Left lobe of liver (tissue), 2 donors: ENCODE measurements at places on chromosomes 6 and 20. TPM values are rescaled to one million over a fixed set of nuclear protein-coding genes. Genes with fewer than 3 reads are reported as not detected.

Gene SMLR1
- 22.2 TPM for total RNA-seq

Gene WDR27
- total RNA-seq: 19.5 TPM

Gene PLA2G7
- total RNA-seq: 1.7 TPM

Gene CAP2
- total RNA-seq: 2.5 TPM

Gene CRISP2
- not detected for total RNA-seq

Gene CDH22
- total RNA-seq: 0.08 TPM

Gene IL17A
- total RNA-seq: not detected

Gene SAMD5
- total RNA-seq: 12.0 TPM

Gene GJA10
- total RNA-seq: not detected

Gene MDN1
- total RNA-seq: 35.1 TPM

Gene ELMO2
- total RNA-seq: 16.4 TPM

Gene SOX12
- total RNA-seq: 5.6 TPM

Gene SLC12A5
- not detected for total RNA-seq

Gene ZFP64
- 5.7 TPM for total RNA-seq

Gene RGS19
- 4.6 TPM for total RNA-seq

Gene PPT2
- total RNA-seq: 15.6 TPM

Gene OXT
- total RNA-seq: 8.4 TPM

Gene NRSN1
- total RNA-seq: not detected

Gene BICRAL
- 5.4 TPM for total RNA-seq

Gene BFSP1
- total RNA-seq: 0.10 TPM

Gene NEURL2
- total RNA-seq: 6.9 TPM

Gene FIG4
- 4.6 TPM for total RNA-seq

Gene SLC22A2
- total RNA-seq: not detected

Gene HMGCLL1
- 0.23 TPM for total RNA-seq

Gene ADAT2
- total RNA-seq: 4.6 TPM

Gene MMP24
- total RNA-seq: 0.43 TPM

Gene GPR63
- total RNA-seq: 0.05 TPM

Gene PRR18
- 2.0 TPM for total RNA-seq

Gene MAK
- total RNA-seq: not detected

Gene GJA1
- total RNA-seq: 2.1 TPM

Gene ZNF322
- total RNA-seq: 7.8 TPM

Gene FKBP5
- total RNA-seq: 156 TPM

Gene HLA-DRB5
- 2.1 TPM for total RNA-seq

Gene RHAG
- total RNA-seq: 0.38 TPM

Gene CDC5L
- total RNA-seq: 10.2 TPM

Gene C20orf202
- not detected for total RNA-seq

Gene RAET1E
- total RNA-seq: not detected

Gene MOG
- total RNA-seq: not detected

Gene PBOV1
- not detected for total RNA-seq

Gene CST2
- total RNA-seq: not detected

Gene DDX27
- total RNA-seq: 8.4 TPM
